NCI-H1930 (cell line): ENCODE measurements at places on chromosomes 13 and 19.
A peak's percentile ranks its signal among the peaks of the same experiment; 100 is the strongest.

DNA sequence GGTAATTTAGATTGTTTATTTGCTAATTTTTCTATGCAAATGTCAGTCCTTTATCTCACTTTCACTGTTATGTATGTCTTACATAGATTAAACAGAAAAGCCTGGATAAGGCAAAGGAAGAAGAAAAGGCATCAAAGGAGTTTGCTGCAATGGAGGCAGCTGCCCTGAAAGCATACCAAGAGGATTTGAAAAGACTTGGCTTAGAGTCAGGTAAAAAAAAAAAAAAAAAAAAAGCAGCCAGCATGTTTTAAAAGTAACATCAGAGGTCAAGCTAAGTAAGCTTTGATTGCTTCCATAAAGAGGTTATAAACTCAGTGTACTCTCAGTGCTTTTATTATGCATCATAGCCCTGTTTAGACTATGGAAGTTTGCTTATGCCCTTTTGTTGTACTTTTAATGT, 3.8 kb downstream of the WBP4 start:
- DNase-seq, result peak; percentile 15

DNA sequence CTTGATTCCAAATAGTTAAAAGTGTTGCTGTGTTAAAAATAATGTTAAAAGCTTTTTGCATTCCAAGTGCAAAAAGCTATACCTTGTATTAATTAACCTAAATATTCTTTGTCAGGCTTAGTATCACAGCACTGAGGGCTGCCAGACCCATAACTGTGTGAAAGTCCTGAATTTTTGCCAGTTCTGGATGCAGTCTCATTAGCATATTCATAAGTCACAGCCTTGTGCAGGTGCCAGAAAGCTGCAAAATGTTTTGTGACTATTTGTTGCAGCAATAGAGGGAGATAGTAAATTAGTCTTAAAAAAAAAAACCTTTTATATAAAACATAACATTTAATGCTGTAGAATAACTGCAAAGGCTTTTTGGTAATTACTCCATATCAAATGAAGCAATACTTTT, 56.6 kb downstream of the SLITRK1 start:
- no peak for DNase-seq

GRCh38 chr19:11530432-11530831, 1.5 kb upstream of the ECSIT start:
- peak; percentile 91 for DNase-seq

DNA sequence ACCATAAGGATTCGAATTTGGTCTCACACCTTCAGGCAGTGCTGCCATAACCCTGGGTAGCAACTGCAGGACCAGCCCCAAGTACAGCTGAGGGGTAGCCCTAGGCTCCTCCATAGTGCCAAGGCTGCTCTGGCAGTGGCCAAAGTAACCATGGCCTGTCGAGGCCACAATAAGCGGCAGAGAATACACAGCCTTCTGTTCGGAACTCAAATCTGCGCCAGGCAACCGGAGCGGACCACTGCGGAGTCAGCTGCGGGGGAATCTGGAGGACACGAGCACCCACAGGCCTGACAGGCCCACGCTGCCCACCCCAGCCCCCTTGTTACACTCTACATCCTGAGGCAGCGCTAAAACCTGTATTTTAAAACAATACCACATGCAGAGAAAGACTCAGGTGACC, 48.7 kb downstream of the CCDC70 start:
- DNase-seq, result no peak

DNA sequence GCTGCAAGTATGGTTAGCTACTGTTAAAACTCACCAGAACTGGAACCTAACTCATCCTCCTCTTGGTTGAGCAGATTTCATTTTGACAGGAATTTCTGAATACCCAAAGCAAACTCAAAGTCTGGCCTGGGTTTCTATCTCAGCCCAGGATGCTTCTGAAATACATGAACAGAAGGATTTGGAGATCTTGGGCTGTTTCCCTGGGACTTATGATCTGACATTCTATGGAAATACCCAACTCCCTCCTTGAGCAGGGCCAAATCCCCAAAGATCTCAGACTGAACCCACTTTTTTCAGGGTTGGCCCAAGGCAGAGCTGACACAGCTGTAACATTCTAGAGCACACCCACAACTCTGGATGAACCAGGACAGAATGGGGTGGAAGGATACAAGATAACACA, 1.1 kb upstream of the ITM2B start:
- no peak for DNase-seq

- no peak for DNase-seq
Observed at GRCh38 chr13:39887387-39887786, 231.9 kb downstream of the COG6 start.

DNA sequence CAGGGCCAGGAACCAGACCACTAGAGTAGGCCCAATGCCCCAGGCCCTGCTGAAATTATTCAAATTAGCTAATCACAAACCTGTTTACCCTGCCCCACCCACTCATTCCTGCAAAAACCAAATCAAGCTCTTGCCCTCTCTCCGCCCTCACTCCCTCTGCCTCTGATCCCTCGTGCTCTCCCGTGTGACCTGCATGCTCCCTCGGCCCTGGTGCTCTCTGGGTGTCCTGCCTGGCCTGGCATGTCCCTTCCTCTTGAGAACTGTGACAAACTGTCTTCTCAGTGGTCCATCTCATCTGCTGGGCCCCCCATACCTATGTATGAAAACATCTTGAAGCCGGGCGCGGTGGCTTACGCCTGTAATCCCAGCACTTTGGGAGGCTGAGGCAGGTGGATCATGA, 12.2 kb upstream of the TTYH1 start:
- no peak for DNase-seq

DNA sequence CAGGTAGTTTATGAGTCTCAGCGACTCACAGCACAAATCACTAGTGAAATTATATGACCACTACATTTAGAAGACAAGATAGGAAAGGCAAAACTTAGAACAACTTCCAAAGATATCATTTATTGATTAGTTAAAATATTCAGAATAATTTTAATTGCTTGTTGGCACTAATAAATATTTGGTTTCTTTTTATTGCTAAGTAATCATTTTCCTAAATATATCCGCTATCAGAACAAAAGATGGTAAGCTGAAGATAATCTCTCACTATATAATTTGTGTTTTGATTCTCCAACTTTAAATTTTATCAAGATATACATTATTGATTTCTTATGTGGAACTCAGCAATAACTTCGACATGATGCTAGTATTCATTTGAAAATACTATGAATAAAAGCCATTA, 248.5 kb downstream of the DIAPH3 start:
- DNase-seq, result no peak

DNA sequence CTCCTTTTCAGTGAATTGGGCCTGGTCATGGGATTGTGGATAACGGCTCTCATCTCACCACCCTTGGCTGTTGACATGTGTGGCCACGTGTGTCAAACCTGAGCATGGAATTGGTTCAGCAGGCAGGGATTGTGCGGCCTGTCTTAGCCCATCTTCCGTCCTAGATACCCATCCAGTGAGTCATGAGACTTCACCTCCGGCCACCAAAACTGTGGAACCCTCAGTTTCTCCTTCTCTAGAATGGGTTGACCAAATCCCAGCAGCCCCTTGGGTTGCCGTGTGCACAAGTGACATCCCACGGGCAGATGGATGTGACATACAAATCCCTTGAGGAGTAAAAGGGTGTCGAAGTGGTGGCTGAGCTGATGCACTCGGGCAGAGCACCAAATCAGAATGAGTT, 6.7 kb downstream of the GGN start:
- DNase-seq, result no peak

DNA sequence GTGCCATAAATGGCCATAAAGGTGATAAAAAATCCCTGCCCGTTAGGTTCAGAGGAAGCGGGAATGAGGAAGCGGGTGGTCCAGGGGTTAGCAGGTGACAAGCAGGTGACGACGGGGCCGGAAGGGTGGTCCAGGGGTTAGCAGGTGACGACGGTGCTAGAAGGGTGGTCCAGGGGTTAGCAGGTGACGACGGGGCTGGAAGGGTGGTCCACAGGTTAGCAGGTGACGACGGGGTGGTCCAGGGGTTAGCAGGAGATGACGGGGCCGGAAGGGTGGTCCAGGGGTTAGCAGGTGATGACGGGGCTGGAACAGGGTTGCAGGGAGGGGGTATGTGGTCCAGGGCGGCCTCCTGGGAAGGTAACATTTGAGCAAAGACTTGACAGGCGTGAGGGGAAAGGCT, 6.3 kb downstream of the PRSS57 start:
- DNase-seq, result no peak

- peak; percentile 20 for DNase-seq
Observed at GRCh38 chr13:45807520-45808099, 43.9 kb downstream of the SIAH3 start.

DNA sequence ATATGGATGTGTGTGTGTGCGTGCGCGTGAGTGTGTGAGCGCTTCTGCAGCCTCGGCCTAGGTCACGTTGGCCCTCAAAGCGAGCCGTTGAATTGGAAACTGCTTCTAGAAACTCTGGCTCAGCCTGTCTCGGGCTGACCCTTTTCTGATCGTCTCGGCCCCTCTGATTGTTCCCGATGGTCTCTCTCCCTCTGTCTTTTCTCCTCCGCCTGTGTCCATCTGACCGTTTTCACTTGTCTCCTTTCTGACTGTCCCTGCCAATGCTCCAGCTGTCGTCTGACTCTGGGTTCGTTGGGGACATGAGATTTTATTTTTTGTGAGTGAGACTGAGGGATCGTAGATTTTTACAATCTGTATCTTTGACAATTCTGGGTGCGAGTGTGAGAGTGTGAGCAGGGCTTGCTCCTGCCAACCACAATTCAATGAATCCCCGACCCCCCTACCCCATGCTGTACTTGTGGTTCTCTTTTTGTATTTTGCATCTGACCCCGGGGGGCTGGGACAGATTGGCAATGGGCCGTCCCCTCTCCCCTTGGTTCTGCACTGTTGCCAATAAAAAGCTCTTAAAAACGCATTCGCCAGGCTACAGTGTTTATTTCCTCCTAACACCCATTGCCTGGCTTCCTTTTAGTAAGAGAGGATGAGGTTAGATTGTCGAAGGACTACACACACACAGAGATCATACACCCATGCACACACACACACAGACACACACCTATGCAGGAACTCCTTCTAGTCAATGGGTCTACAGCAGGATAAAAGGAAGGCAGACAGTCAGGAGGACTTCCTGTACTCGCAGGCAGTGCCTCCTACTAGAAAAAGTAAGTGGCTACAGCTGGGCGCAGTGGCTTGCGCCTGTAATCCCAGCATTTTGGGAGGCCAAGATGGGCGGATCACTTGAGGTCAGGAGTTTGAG, 7.1 kb downstream of the FOSB start:
- no peak for DNase-seq

GRCh38 chr19:46644720-46645119, 8.7 kb upstream of the GNG8 start:
- no peak for DNase-seq

DNA sequence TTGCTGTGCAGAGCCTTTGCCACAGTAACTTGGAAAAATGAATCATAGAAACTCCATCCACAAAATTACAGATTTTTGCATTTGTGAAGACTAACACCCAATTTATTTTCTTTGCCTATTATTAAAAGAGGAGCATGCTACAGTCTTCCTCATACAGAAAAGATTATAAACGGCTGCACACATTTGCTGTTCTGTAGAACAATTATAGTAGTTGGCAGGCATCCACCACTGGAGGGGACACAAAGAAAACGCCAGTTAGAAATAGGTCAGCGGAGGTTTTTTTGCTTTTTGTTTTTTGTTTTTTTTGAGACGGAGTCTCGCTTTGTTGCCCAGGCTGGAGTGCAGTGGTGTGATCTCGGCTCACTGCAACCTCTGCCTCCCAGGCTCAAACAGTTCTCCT, 51.6 kb downstream of the SACS start:
- DNase-seq, result no peak

DNA sequence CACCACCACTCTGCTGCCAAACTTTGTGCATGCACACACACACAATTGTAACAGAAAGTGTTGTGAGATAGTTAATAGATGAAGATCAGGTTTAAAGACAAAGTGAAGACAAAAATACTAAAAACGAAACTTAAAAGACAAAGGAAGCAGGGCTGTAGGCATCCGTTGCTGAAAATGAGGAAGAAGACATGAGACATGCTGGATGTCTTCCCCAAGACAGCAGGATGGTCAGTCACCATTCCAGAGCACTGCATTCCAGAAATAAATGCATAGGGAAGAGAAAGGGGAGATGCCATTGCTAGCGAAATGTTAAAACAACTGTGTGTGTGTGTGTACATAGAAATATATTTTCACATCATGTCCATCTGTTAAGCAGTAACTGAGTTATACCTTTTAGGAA, 520.1 kb downstream of the SUCLA2 start:
- no peak for DNase-seq

DNA sequence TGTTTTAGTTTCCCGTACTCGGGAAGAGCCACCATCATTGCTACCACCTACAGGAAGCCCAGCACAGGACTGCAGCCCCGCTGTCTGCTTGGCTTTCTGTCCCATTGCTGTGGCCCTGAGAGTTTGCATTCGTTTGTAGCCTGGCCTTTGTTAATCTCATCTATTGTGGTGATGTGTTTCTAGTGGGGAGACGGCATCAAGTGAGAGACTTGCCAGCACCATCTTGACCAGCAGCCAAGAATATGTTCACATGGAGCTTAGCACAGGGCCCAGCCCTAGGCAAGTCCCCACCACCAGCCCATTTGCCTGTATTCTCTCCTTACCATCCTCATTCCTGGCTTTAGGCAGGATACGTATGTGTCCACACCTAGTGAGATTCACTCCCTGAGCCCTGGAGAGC, 17.3 kb upstream of the OVOL3 start:
- DNase-seq, result no peak

- DNase-seq, result no peak
Observed at GRCh38 chr19:28207244-28207643, 1005.7 kb downstream of the UQCRFS1 start.

GRCh38 chr19:40663695-40664692, 26.5 kb downstream of the NUMBL start:
- DNase-seq, result no peak

- no peak for DNase-seq
Observed at GRCh38 chr19:40598918-40599307, 2.3 kb upstream of the LTBP4 start.

DNA sequence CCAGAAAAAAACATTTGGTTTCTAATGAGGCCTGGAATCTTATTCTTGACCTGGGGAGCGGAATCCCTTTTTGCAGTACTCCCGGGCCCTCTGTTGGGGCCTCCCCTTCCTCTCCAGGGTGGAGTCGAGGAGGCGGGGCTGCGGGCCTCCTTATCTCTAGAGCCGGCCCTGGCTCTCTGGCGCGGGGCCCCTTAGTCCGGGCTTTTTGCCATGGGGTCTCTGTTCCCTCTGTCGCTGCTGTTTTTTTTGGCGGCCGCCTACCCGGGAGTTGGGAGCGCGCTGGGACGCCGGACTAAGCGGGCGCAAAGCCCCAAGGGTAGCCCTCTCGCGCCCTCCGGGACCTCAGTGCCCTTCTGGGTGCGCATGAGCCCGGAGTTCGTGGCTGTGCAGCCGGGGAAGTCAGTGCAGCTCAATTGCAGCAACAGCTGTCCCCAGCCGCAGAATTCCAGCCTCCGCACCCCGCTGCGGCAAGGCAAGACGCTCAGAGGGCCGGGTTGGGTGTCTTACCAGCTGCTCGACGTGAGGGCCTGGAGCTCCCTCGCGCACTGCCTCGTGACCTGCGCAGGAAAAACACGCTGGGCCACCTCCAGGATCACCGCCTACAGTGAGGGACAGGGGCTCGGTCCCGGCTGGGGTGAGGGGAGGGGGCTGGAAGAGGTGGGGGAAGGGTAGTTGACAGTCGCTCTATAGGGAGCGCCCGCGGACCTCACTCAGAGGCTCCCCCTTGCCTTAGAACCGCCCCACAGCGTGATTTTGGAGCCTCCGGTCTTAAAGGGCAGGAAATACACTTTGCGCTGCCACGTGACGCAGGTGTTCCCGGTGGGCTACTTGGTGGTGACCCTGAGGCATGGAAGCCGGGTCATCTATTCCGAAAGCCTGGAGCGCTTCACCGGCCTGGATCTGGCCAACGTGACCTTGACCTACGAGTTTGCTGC, at the start of gene ICAM4:
Gene ICAM4 (plus strand): TSS at position 153 of the 935 bp plus-strand sequence. CDS start 58 bp downstream, at position 211.
- no peak for DNase-seq

GRCh38 chr19:41705393-41706174, 2.8 kb upstream of the CEACAM5 start:
- no peak for DNase-seq
